ENCODE measurements at places on chromosomes 5 and 9.

DNA sequence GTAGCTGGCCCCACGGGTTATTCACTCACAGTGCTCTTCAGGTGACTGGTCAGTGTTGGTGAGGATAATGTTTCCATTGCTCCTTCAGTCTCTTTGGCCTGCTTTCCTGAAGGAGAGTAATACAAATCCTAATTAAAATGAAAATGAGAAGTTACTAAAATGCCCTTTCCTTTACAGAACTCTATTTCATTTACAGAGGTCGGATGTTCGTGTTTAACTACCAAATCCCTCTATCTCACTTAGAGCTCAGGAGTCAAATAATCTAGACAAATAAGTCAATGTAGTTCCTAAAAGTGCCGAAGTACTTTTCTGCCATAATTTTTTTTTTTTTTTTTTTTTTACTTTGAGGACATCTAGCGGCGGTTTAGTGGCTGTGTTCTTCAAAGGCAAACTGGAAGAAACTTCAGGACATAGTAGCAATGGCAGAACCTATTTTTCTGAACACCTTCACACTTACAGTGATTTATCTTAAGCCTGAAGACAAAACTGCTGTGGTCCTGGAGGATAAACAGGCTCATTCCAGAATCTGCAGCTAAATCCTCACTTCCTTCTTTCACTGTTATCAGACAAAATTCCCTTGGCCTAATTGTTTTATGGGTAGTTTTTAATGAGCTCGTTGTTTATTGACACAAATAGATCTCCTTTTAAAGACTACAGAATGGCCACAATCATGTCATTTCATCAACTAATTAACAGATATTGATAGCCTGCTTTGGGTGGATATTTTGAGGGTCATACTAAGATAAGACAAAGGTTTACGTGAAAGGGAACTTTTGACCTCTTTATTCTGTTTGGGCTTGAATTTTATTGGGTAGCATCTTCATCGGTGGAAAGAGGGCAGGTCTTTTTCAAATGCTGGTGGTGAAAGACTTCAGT is 207.6 kb upstream of the DMRTA1 start:
- no peak for DNase-seq

- no peak for DNase-seq
Measured at GRCh38 chr9:95091601-95092261, 225.8 kb downstream of the FANCC start.

DNA sequence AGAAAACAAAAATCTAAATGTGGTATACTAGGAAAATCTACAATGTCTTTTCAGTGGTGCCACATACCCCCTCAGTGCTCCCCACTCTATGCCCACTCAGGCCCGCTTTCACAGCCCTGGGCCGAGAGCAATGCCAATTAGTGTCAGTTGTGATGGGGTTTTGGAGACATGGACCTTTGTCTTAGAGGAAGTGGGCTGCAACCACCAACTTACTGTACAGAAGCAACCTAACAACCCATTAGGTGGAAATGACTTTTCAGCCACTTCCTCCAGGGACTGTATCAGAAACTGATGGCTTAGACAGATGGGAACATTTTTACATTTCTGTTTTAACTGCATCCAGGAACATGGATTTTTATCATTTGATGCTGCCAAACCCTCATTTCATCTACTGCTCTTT is 268.0 kb downstream of the BNC2 start:
- no peak for DNase-seq

DNA sequence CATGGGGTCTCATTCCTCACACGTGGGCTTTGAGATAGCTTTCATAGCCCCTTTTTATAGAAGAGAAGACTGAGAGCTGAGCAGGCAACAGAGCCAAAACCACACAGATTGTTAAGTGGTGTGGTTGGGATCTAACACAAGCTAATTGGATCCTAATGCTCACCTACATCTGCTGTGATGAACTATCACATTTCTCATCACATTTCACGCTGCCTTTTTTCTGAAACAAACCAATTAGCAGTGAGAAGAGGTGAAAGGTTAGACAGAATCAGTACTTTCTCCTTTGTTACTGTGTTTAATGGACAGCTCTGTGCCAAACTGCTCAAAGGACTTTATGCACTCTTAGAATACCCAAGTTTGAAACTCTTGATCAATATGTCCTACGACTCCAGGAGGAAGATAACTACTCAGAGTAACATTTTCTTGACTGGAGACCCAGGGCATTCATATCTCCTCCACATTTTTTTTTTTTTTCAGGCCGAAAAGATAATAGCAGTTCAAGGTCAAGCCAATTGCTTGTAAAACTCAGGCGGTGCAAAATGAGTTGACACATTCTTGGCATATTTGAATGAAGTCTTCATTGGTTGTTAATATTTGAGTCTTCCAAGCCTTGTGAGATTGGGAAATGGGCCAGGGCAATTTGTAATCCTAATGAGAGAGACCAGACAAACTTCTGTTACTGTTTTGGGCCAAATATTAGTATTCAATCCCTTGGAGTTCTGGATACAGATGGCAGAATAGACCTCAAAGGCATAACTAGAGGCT is 138.4 kb downstream of the KCTD16 start:
- DNase-seq = no peak

GRCh38 chr5:100706776-100707175 is 171.6 kb downstream of the FAM174A start:
- no peak for DNase-seq

- no peak for DNase-seq
Measured at GRCh38 chr9:135591506-135592330, 30.2 kb downstream of the PAEP start.

Data from posterior cingulate gyrus (tissue), 11 donors.